ENCODE measurements at places on chromosomes 2 and 18.

DNA sequence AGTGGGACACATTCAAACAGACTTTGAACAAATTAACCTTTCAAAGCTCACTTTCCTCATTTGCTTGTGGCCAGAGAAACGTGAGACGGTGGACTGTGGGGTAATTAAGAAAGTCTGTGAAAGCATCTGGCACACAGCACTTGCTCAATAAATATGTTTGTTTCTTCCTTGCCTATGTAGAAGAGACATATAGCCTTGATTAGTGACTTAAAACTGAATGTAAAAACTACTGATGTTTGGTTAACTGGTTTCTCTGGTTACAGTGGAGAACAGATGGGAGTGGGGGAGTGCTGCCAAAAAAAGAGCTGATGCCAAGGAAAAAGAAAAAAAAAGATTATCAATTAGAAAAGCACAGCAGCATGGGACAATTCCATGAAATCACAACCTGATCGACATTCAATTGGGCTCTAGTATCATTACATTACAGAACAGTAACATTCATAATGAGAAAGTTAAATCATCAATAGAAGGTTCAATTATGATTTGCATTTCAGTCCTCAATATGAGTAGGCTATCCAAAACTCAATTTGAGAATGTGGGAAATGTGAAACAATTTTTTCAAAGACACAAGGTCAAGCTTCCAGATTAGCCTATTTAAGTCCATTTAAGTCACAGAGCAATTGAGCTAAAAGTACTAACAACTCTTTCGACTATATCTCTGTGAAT, 14.7 kb downstream of the CUL3 start:
- DNase-seq: no peak

DNA sequence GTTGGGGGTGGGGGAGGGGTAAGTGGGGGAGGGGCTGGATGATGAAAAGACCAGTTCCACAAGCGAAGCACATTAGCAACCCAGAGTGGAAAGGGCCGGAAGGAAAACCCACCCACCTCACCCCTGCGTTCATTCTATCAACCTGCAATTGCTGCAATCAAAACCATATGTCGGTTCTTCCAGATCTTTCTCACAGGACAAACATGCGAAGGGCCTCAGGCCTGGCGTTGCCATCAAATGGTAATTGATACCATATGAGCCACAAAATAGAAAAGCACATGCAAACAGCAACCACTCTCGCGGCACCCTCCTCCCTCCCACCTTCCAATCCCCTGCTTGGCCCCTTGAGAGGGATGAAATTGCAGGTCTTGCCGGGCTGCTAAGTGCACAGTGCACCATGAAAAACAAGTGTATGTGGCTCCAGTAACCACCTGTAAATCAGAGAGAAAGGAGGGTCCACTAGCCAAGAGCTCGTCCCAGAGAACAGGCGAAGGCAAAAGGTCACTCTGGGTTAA, 287.5 kb downstream of the TCF4 start:
- DNase-seq: no peak

GRCh38 chr2:29834036-29834540, 87.3 kb downstream of the ALK start:
- no peak for DNase-seq

GRCh38 chr2:100670232-100670631, 107.4 kb downstream of the PDCL3 start:
- no peak for DNase-seq

- no peak for DNase-seq
Observed at GRCh38 chr2:239288951-239289511, 111.8 kb downstream of the HDAC4 start.

DNA sequence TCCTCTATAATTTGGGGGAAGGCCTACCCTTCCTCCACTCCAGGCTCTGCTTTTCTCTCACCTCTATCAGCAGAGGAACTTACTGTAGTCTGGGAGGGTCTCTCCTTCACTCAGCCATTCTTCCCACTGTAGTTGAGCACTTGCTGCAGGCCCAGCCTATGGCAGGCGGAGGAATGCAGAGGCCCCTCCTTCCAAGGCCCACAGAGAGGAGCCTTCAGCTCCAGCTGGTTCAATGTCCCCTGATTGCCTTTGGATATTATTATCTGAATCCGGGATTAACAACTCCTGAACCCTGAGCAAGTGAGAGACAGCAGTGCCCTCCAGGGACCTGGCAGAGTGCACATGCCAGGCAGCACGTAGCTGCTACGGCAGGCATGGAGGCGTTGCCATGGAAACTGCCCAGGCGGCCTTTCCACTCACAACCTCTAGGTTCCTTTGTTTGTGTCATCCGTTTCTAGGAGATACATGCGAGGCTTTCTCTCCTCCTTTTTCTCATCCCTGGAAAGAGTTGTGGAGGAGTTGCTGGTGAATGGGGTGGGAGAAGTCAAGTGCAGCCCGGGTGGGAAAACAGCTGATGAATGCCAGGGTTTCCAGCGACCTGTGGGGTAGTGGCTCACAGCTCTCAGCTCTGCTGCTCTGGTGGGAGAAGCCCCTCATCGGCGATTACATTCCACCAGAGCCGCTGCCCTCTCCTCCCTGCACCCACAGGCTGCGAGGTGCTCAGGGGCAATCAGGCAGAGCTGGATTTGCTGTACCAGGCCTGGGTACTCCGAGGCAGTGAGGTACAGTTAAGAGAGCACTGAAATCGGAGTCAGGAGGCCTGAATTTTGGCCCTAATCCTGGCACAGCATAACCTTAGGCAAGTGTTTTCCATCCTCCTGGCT, 55.3 kb upstream of the HK2 start:
- no peak for DNase-seq

Data from activated T-cell treated with anti-CD3 and anti-CD28 coated beads for 24 hours (primary cell).